Lung (tissue), 17 donors: ENCODE measurements at places on chromosomes 6 and 20. TPM values are rescaled to one million over a fixed set of nuclear protein-coding genes. Genes with fewer than 3 reads are reported as not detected.

PNPLA1 gene
- 1.3 TPM for total RNA-seq

MAP1LC3A gene
- 30.7 TPM for total RNA-seq

RAET1L gene
- not detected for total RNA-seq

GRCh38 chr6:139839506-139840156 lies 465.2 kb upstream of the CITED2 start:
- H3K4me3 ChIP-seq: no peak overlapping the region
- no peak overlapping the region for H3K27ac ChIP-seq
- DNase-seq: no peak
- no peaks in the 10 kb centered on the region for H3K36me3 ChIP-seq
- no peaks in the 10 kb centered on the region for H3K4me1 ChIP-seq

DNA sequence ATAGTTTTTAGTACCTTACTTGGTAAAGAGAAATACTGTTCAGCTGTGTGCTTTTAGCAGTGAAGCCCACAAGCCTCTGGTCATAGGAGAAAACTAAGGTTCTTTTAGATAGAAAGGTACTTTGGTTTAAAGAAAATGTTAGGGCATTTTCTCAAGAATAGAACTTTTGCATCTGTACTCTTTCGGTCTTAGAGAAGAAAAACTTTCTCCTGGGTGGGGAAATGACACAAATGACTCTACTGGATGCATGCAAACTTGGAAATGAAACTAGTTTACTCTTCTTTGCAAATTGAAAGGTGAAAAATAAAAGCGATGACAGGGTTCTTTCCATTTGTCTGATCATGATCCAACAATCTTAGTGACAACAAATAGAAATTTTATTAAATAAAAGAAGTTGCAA lies 2.1 kb upstream of the TMEM217 start:
- H3K27ac ChIP-seq: no peak overlapping the region
- H3K36me3 ChIP-seq: no peaks in the 10 kb centered on the region
- H3K27me3 ChIP-seq: no peaks in the 10 kb centered on the region
- H3K4me1 ChIP-seq: peaks cover 2% of the 10 kb centered on the region

DNA sequence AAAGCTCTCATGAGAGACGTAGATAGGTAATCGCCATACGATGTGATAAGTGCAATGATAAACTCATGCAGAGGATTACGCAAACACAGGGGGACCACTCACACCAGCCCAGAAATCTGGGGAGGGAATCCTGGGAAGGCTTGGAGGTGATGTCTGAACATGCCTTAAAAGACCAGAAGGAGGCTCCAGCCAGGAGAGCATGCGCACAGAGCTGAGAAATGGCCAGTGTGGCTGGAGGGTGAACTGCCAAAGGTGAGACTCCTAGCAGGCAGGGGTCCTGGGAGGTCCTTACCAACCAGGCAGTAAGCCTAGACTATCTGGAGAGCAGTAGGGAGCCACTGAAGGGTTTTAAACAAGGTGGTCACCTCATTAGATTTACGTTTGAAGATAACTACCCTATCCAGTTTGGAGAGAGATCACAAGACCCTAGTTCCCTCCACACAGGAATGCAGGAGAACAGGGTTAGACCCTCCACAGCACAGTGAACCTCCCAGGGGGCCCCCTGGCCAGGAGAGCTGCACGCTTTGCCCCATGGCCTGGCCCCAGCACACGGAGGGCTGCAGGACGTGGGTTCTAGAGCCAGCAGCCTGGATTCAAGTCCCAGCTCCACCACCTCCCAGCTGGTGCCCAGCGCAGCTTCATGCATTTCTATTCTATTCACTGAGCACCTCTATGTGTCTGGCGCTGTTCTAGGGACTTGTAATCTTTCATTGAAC lies 13.1 kb downstream of the MDFI start:
- no peak overlapping the region for H3K4me3 ChIP-seq
- DNase-seq: no peak
- H3K4me1 ChIP-seq: peaks cover 38% of the 10 kb centered on the region
- peaks cover 57% of the 10 kb centered on the region for H3K36me3 ChIP-seq
- H3K27ac ChIP-seq: no peak overlapping the region

- no peaks in the 10 kb centered on the region for H3K27me3 ChIP-seq
- no peaks in the 10 kb centered on the region for H3K4me1 ChIP-seq
- DNase-seq: no peak
- no peak overlapping the region for H3K4me3 ChIP-seq
These were observed 111.4 kb downstream of the PTPRK start for GRCh38 chr6:128409003-128409402.

GRCh38 chr20:20847814-20848213 lies 135.4 kb upstream of the RALGAPA2 start:
- no peak overlapping the region for H3K27ac ChIP-seq
- no peaks in the 10 kb centered on the region for H3K27me3 ChIP-seq
- H3K4me1 ChIP-seq: no peaks in the 10 kb centered on the region
- no peaks in the 10 kb centered on the region for H3K36me3 ChIP-seq
- no peak for DNase-seq

- no peak for DNase-seq
- H3K4me1 ChIP-seq: no peaks in the 10 kb centered on the region
- peaks cover 5% of the 10 kb centered on the region for H3K27me3 ChIP-seq
- H3K4me3 ChIP-seq: no peak overlapping the region
These were observed 64.8 kb upstream of the HLA-E start for GRCh38 chr6:30424549-30424948.

GRCh38 chr20:8361006-8361652 lies 229.1 kb downstream of the PLCB1 start:
- H3K36me3 ChIP-seq: no peaks in the 10 kb centered on the region
- no peak overlapping the region for H3K27ac ChIP-seq
- H3K4me3 ChIP-seq: no peak overlapping the region
- no peak for DNase-seq

GRCh38 chr6:74070091-74070490 lies 374.1 kb downstream of the CD109 start:
- H3K36me3 ChIP-seq: no peaks in the 10 kb centered on the region
- H3K27ac ChIP-seq: no peak overlapping the region
- no peak overlapping the region for H3K4me3 ChIP-seq
- no peaks in the 10 kb centered on the region for H3K27me3 ChIP-seq
